Fibroblast of the aortic adventitia (primary cell): ENCODE measurements at places on chromosomes 3 and 15. TPM values are rescaled to one million over a fixed set of nuclear protein-coding genes. Genes with fewer than 3 reads are reported as not detected.

The IL17RD gene
- 9.5 and 13.6 TPM in 2 replicates for total RNA-seq

The CLDN11 gene
- 375 and 661 TPM in 2 replicates for total RNA-seq

The LRRIQ4 gene
- 0.09 TPM in 1 of 2 replicates, not detected in the other for total RNA-seq

The CNBP gene
- 286 and 295 TPM in 2 replicates for total RNA-seq

The LTF gene
- total RNA-seq = not detected in 2 replicates

The PROK2 gene
- total RNA-seq = not detected in 2 replicates
